ENCODE measurements at places on chromosomes 11 and 22.

GRCh38 chr22:19177164-19178064, 1.1 kb downstream of the SLC25A1 start:
- DNase-seq, result peak; percentile 39
- H3K27ac ChIP-seq, result no peak overlapping the region
- no peaks in the 10 kb centered on the region for H3K36me3 ChIP-seq
- peaks cover 40% of the 10 kb centered on the region for H3K4me1 ChIP-seq
- no peaks in the 10 kb centered on the region for H3K27me3 ChIP-seq

GRCh38 chr11:123148965-123149364, 46.1 kb downstream of the CLMP start:
- no peak for DNase-seq
- H3K4me1 ChIP-seq, result peaks cover 19% of the 10 kb centered on the region
- H3K36me3 ChIP-seq, result peaks cover 3% of the 10 kb centered on the region
- no peaks in the 10 kb centered on the region for H3K27me3 ChIP-seq
- no peak overlapping the region for H3K4me3 ChIP-seq

GRCh38 chr11:59273373-59273841, 60.7 kb upstream of the MPEG1 start:
- no peak for DNase-seq
- no peak overlapping the region for H3K4me3 ChIP-seq
- H3K36me3 ChIP-seq, result 0 out of 2 replicates have a peak, but pooled peaks cover 3% of the 10 kb centered on the region
- H3K27ac ChIP-seq, result no peak overlapping the region
- no peaks in the 10 kb centered on the region for H3K4me1 ChIP-seq

- H3K36me3 ChIP-seq, result no peaks in the 10 kb centered on the region
- no peak for DNase-seq
- no peaks in the 10 kb centered on the region for H3K27me3 ChIP-seq
- H3K4me3 ChIP-seq, result no peak overlapping the region
- peaks cover 91% of the 10 kb centered on the region for H3K4me1 ChIP-seq
These were observed 24.8 kb downstream of the MYH9 start for GRCh38 chr22:36362932-36363331.

GRCh38 chr11:65546217-65546958, 11.8 kb downstream of the LTBP3 start:
- peaks cover 18% of the 10 kb centered on the region for H3K4me1 ChIP-seq
- H3K27ac ChIP-seq, result no peak overlapping the region
- H3K27me3 ChIP-seq, result peaks cover 95% of the 10 kb centered on the region

- no peak for DNase-seq
- H3K4me1 ChIP-seq, result peaks cover 8% of the 10 kb centered on the region
- H3K27ac ChIP-seq, result no peak overlapping the region
- H3K27me3 ChIP-seq, result peaks cover 2% of the 10 kb centered on the region
These were observed 30.8 kb downstream of the SYTL2 start for GRCh38 chr11:85779956-85780640.

DNA sequence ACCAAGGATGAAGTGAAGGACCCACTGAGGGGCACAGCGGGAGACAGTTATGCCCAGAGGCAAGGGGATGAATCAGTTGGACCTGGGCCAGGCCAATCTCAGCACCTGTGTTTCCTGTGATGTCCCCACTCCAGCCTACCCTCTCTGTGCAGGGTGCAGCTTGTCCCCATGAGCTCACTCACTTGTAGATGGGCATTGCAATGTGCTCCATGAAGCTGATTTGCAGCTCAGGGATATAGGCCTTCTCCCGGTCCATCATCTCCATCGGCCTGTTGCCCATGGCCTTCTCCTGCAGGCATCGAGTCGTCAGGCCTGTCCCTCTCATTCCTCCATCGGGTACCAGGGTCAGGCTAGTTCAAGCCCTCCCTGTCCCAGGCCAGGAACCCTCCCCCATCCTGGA, 96.2 kb downstream of the PDE2A start:
- H3K4me3 ChIP-seq, result no peak overlapping the region
- H3K36me3 ChIP-seq, result no peaks in the 10 kb centered on the region
- peaks cover 17% of the 10 kb centered on the region for H3K27me3 ChIP-seq
- no peak overlapping the region for H3K27ac ChIP-seq
- DNase-seq, result no peak

DNA sequence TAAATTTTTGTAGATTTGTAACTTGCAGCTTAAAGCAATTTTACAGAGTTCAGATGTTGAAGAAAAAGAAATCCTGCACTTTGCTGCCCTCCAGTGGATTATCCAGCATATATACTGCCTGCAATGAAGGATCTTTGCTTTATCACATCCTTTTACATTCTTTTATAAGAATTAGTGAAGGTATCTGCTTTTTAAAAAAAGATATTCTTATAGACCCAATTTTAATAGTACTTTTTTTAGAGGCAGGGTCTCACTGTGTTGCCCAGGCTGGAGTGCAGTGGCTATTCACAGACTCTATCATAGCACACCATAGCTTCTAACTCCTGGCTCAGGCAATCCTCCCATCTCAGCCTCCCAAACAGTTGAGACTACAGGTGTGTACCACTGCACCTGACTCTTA, 60.7 kb downstream of the TTC17 start:
- H3K4me3 ChIP-seq, result no peak overlapping the region
- no peaks in the 10 kb centered on the region for H3K4me1 ChIP-seq
- DNase-seq, result no peak
- H3K27me3 ChIP-seq, result no peaks in the 10 kb centered on the region

- DNase-seq, result peak; percentile 78
- no peaks in the 10 kb centered on the region for H3K36me3 ChIP-seq
- peak overlapping the region; percentile 62 for H3K4me3 ChIP-seq
- peaks cover 14% of the 10 kb centered on the region for H3K4me1 ChIP-seq
- no peak overlapping the region for H3K27ac ChIP-seq
These were observed 57.8 kb downstream of the SPATA19 start for GRCh38 chr11:133787379-133788141.

DNA sequence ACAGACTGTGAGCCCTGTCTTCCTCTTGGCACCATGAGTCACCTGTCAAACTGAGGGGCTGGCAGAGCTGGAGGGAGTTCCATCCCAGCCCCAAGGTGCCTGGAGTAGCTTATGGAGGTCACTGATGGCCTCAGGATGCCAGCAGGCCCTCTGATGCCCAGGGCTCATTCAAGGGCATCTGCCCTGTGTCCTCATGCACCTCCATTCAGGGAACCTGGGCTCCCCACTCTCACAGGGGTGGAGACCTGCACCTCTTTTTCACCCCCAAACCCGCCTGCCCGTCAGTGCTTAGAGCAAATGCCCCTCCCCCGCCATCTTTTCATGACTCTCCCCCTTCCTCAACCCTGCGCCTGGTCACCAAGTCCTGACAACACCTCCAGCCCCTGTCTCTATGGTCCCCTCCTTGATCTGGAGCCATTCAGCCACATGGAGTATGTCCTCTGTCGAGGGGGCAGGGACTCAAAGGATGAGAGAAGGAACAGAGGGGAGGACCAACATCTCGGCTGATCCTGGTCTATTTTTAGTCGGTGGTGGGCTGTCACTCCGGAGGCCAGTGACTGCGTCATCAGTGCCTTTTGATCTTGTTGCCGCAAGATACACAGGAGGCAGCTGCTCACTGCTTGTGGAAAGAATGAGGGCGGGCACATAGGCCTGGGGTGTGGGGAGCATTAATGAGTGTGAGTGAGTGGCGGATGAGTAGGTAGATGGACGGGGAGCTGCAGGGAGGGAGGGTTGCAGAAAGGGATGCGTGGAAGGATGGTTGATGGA, 72.2 kb downstream of the CDKN1C start:
- DNase-seq, result no peak
- H3K27me3 ChIP-seq, result peaks cover 97% of the 10 kb centered on the region
- no peak overlapping the region for H3K27ac ChIP-seq
- H3K4me1 ChIP-seq, result peaks cover 18% of the 10 kb centered on the region

DNA sequence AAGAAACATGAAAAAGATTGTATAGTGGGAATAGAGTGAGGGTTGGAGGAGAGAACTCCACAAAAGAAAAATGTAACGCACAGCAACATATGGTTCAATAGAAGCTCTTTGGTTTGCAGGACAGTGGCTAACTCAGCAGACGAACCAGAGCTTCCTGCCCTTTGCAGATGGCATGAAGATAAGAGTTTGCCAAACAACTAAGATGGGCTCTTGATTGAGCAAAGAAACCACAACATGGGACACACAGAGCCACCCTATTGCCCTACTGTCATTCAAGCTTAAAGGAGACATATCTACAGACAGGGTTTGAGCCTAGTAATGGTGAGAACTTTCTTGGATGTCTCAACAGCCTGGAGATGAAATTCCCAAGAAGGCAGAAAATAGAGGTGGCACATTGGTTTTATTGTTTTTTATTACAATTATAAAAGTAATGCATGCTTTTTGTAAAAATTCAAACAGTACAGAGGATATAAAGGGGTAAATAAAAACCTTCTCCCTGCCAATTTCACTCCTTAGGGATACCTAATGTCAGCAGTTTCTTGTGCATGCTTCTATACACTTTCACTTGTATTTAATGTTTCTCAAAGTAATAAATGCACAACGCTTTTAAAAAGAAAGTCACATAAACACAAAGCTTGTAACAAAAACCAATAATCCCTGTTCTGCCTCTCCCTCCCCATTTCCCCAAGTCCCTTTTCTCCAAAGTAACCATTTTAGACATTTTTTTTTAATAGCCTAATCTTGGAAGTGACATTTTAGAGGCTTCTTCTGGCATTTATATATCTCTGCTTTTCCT, 63.7 kb downstream of the COPB1 start:
- H3K27ac ChIP-seq, result no peak overlapping the region
- no peak for DNase-seq
- no peaks in the 10 kb centered on the region for H3K36me3 ChIP-seq

GRCh38 chr11:75450236-75450635, 17.2 kb upstream of the KLHL35 start:
- no peak overlapping the region for H3K4me3 ChIP-seq
- H3K27me3 ChIP-seq, result peaks cover 4% of the 10 kb centered on the region
- no peak for DNase-seq
- H3K36me3 ChIP-seq, result no peaks in the 10 kb centered on the region
- H3K4me1 ChIP-seq, result no peaks in the 10 kb centered on the region

DNA sequence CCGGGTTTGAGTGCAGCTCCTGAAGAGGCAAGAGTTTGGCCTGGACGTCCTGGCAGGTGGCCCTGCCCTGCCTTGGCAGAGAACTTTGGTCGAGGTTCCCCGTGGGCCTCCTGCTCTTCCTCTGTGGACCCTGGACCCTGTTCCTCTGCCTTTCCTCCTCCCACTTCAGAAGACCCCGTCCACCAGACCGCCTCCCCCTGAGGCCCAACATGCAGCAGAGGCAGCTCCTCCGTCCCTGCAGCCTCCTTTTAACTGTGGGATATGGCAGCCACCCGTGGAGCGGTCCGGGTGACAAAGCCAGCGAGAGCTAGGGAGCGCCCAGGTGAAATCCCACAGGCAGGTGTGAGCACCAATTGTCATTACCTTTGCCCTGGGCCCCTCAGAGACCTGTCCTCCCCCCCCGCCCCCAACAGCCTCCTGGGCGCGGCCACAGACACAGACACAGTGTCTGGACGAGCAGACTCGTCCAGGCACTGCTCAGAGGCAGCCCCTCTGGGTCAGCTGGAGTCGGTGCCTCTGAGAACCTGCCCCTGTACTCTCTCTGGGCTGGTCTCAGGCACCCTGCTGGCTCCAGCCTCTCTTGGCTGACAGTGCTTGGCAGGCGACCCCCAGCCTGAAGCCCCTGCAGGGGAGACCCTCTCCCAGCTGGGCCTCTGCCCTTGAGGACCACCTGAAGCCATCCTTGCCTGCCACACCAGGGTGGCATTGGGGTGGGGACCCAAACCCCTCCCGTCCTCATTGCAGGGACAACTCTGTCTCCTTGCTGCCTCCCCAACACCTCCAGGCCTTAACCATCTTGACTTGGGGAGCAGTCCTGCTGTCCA, 4.1 kb upstream of the PTDSS2 start:
- H3K4me3 ChIP-seq, result no peak overlapping the region
- no peaks in the 10 kb centered on the region for H3K36me3 ChIP-seq
- H3K27me3 ChIP-seq, result peaks cover 3% of the 10 kb centered on the region
- no peak overlapping the region for H3K27ac ChIP-seq

- no peak for DNase-seq
- peaks cover 19% of the 10 kb centered on the region for H3K4me1 ChIP-seq
- H3K4me3 ChIP-seq, result no peak overlapping the region
- peaks cover 11% of the 10 kb centered on the region for H3K27me3 ChIP-seq
- H3K27ac ChIP-seq, result no peak overlapping the region
These were observed 5.1 kb downstream of the SLC43A3 start for GRCh38 chr11:57421805-57422204.

DNA sequence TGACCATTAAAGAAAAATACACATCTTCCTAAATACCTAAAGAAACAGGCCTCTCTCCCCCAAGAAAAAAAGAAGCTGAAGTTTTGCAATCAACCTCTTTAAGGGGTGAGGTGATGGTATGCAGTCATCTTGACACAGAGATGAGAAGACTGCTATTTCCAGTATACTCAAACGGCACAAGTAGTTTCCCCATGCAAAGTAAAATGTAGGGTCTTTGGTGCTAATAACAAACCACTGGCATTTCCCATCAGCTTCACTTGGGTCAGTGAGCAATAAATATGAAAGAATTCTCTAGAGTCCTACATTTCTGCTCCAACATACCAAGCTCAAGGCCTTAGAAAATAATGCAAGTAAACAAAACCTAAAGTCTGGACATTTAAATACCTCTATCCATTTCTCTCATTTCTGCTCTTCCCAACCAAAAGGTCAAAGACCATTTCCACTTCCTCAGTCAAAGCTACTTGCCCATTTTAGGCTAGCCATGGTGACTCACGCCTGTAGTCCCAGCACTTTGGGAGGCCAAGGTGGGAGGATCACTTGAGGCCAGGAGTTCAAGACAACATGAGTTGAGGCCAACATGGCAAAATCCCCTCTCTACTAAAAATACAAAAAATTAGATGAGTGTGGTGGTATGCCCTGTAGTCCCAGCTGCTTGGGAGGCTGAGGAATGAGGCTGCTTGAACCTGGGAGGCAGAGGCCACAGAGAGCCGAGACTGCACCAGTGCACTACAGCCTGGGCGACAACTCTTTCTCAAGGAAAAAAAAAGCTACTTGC, 39.5 kb upstream of the CHRNA10 start:
- peak overlapping the region; percentile 92 for H3K27ac ChIP-seq
- H3K4me3 ChIP-seq, result peak overlapping the region; percentile 33
- H3K4me1 ChIP-seq, result peaks cover 31% of the 10 kb centered on the region
- DNase-seq, result no peak

- H3K36me3 ChIP-seq, result no peaks in the 10 kb centered on the region
- no peaks in the 10 kb centered on the region for H3K4me1 ChIP-seq
- H3K27ac ChIP-seq, result no peak overlapping the region
- no peaks in the 10 kb centered on the region for H3K27me3 ChIP-seq
- DNase-seq, result no peak
These were observed 19.9 kb downstream of the POU2AF2 start for GRCh38 chr11:111265421-111265820.

GRCh38 chr22:26656891-26657851, at the start of gene MIAT:
MIAT (plus strand) TSS chr22:26657588.
- no peaks in the 10 kb centered on the region for H3K36me3 ChIP-seq
- H3K27me3 ChIP-seq, result peaks cover 23% of the 10 kb centered on the region
- DNase-seq, result peak; percentile 81
- H3K27ac ChIP-seq, result peak within 1 kb of the TSS; percentile 89
- peaks cover 26% of the 10 kb centered on the region for H3K4me1 ChIP-seq

- DNase-seq, result peak; percentile 42
- H3K27me3 ChIP-seq, result peaks cover 93% of the 10 kb centered on the region
- peak within 1 kb of the TSS; percentile 67 for H3K4me3 ChIP-seq
- H3K4me1 ChIP-seq, result peaks cover 35% of the 10 kb centered on the region
- H3K27ac ChIP-seq, result no peak within 1 kb of the TSS
- no peaks in the 10 kb centered on the region for H3K36me3 ChIP-seq
These were observed at the start of gene MPZL2 for GRCh38 chr11:118263695-118264568. MPZL2 (minus strand) TSS chr11:118264297; CDS start chr11:118264153, 144 bp downstream.

GRCh38 chr11:76800466-76801200, 17.5 kb downstream of the TSKU start:
- H3K4me3 ChIP-seq, result no peak overlapping the region
- no peak overlapping the region for H3K27ac ChIP-seq
- H3K27me3 ChIP-seq, result no peaks in the 10 kb centered on the region

All from WTC11 (cell line).